Activated CD8-positive, alpha-beta memory T cell treated with anti-CD3 and anti-CD28 coated beads, Interleukin-2, amount 10 ng/mL, durations not matched to agents 7 days and 5 days (primary cell): ENCODE measurements at places on chromosomes 3 and 15. TPM values are rescaled to one million over a fixed set of nuclear protein-coding genes. Genes with fewer than 3 reads are reported as not detected.

DNA sequence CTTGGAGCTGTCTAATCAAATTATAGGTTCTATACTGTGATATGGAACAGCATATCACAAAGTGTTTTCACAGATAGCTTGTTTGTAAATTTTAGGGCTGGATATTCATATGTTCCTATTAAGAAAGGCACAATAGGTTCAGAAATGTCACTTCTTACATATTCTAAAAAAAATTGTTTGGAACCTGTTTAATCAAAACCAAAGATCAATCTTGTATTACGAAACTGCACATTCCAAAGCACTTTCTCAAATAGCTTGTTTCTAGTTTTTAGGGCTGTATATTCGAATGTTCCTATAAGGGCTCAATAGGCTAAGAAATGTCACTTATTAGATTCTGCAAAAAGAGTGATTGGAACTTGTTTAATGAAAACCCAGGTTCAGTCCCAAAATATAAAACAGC, 67.4 kb upstream of the OSBPL11 start:
- H3K27me3 ChIP-seq, result no peaks in the 10 kb centered on the region
- H3K4me3 ChIP-seq, result no peak overlapping the region
- DNase-seq, result no peak
- no peaks in the 10 kb centered on the region for H3K4me1 ChIP-seq
- no peak overlapping the region for H3K27ac ChIP-seq
- no peaks in the 10 kb centered on the region for H3K36me3 ChIP-seq

GRCh38 chr15:37995461-37996347, 61.3 kb downstream of the TMCO5A start:
- H3K4me3 ChIP-seq, result no peak overlapping the region
- H3K27ac ChIP-seq, result no peak overlapping the region
- no peaks in the 10 kb centered on the region for H3K4me1 ChIP-seq
- H3K36me3 ChIP-seq, result no peaks in the 10 kb centered on the region

GRCh38 chr3:67774676-67775075, 120.3 kb upstream of the SUCLG2 start:
- H3K27ac ChIP-seq, result no peak overlapping the region
- no peaks in the 10 kb centered on the region for H3K27me3 ChIP-seq
- no peak overlapping the region for H3K4me3 ChIP-seq
- H3K4me1 ChIP-seq, result no peaks in the 10 kb centered on the region
- H3K36me3 ChIP-seq, result no peaks in the 10 kb centered on the region
- no peak for DNase-seq

DNA sequence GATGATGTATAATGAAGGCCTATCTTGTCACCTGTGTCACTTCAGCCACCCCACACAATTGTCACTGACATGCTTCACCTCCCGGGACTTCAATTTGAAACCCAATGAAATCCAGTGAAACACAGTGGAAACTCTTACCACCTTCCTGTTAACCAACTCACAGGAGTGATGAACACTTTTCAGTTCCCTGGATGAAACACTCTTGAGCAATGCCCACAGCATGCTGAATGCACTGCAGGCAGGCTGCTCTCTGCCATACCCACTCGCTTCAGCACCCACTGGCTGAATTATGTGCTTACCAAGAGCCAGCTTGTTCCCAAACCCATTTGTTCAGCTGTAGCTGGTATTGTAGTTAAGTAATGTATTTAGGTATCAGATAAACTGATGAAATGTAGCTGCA, 47.0 kb downstream of the MAP2K1 start:
- DNase-seq, result no peak
- no peak overlapping the region for H3K4me3 ChIP-seq
- no peak overlapping the region for H3K27ac ChIP-seq
- no peaks in the 10 kb centered on the region for H3K27me3 ChIP-seq
- peaks cover 17% of the 10 kb centered on the region for H3K4me1 ChIP-seq

- DNase-seq, result no peak
- H3K36me3 ChIP-seq, result no peaks in the 10 kb centered on the region
- no peak overlapping the region for H3K27ac ChIP-seq
- H3K4me1 ChIP-seq, result peaks cover 13% of the 10 kb centered on the region
- no peaks in the 10 kb centered on the region for H3K27me3 ChIP-seq
These were observed 389.9 kb downstream of the SHQ1 start for GRCh38 chr3:72458375-72458774.

DNA sequence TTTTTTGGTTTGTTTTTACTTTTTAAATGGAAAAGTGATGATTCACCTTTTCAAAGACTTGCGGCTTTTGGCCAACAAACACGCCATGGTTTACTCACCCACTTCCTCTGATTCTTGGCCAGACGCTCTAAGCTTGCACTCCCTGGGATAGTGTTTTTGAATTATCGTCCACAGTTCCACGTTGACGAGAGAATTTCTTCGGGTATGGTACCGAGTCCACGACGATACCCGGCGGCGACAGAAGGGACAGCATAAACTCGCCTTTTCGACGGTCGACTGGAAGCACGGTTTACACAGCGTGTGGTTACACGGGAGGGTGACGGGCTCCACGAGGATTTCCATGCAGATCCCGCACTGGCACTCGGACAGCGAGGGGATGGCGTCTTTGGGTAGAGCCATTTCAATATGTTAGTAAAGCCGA, 783 bp downstream of the RNF168 start:
- peaks cover 49% of the 10 kb centered on the region for H3K36me3 ChIP-seq
- peak overlapping the region; percentile 98 for H3K4me3 ChIP-seq
- DNase-seq, result peak; percentile 88
- peaks cover 7% of the 10 kb centered on the region for H3K27me3 ChIP-seq

DNA sequence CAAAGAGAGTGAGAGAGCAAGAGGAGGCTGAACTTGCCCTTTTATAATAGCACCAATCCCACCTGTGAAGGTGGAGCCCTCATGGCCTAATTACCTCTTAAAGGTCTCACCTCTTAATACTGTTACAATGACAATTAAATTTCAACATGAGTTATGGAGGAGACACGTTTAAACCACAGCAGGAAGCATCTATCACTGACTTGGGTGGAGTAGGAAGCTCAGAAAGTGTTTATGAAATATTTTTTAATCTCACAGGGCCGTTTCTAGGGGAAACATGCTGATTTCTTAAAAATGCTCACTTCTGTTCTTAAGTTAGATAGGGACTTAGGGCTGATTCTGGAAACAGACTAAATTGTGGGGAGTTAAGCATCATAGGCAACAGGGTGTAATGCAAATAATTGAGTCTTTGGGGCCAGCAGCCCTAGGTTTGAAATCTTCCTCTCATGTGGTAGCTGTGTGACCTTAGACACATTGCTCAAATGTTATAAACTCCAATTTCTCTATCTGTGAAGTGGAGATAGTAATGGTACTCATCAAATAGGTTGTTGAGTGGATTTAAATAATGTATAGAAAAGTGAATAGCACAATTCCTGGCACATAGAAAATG, 133.3 kb upstream of the KLHL25 start:
- DNase-seq, result no peak
- no peak overlapping the region for H3K27ac ChIP-seq
- no peaks in the 10 kb centered on the region for H3K36me3 ChIP-seq

DNA sequence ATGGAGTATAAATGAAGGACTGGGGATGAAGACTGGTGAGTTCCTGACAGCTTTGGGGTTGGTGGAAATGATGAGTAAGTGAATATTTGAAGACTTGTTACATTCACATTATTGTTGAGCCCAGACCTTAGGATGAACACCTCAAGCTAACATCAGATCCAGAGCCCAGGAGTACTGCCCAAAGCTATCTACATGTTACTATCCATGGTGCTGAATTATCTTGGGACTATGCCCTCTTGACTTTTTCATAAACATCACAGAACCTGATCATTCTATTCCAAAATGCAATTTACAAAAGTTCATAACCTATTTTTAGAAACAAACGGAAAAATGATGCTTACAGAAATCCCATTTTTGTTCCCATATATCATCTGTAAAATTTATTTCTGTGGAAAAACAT, 613.3 kb downstream of the TUSC7 start:
- no peak for DNase-seq
- H3K36me3 ChIP-seq, result no peaks in the 10 kb centered on the region
- no peak overlapping the region for H3K4me3 ChIP-seq
- H3K4me1 ChIP-seq, result no peaks in the 10 kb centered on the region
- no peaks in the 10 kb centered on the region for H3K27me3 ChIP-seq
- H3K27ac ChIP-seq, result no peak overlapping the region

GRCh38 chr3:113088616-113089015, 97.8 kb downstream of the GTPBP8 start:
- H3K4me3 ChIP-seq, result no peak overlapping the region
- no peak overlapping the region for H3K27ac ChIP-seq
- peaks cover 2% of the 10 kb centered on the region for H3K4me1 ChIP-seq
- no peaks in the 10 kb centered on the region for H3K36me3 ChIP-seq
- DNase-seq, result no peak
- H3K27me3 ChIP-seq, result no peaks in the 10 kb centered on the region

DNA sequence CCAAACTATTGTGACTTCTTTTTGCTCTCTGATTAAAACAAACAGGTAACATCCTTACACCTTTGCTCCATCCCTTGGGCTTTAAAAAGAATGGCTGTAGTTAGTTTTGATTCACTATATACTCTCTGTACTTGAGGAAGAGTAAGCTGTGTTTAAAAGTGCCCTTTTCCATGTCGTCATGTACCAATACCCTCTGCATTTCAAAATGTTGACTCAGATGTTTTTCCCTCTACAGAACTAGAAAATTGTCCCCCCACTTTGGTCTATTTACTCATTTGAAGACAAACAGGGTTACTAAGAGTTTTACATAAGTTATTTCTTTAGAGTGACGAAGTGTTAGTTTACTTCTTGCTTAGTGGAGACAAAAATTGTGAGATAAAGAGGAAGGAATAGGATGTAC, 62.7 kb downstream of the TASOR start:
- peaks cover 37% of the 10 kb centered on the region for H3K4me1 ChIP-seq
- H3K27ac ChIP-seq, result peak overlapping the region; percentile 12
- H3K4me3 ChIP-seq, result no peak overlapping the region
- peaks cover 75% of the 10 kb centered on the region for H3K36me3 ChIP-seq

GRCh38 chr3:112338727-112339056, 5.7 kb downstream of the CD200 start:
- no peak overlapping the region for H3K27ac ChIP-seq
- DNase-seq, result no peak
- H3K27me3 ChIP-seq, result peaks cover 4% of the 10 kb centered on the region
- no peak overlapping the region for H3K4me3 ChIP-seq
- peaks cover 7% of the 10 kb centered on the region for H3K4me1 ChIP-seq

DNA sequence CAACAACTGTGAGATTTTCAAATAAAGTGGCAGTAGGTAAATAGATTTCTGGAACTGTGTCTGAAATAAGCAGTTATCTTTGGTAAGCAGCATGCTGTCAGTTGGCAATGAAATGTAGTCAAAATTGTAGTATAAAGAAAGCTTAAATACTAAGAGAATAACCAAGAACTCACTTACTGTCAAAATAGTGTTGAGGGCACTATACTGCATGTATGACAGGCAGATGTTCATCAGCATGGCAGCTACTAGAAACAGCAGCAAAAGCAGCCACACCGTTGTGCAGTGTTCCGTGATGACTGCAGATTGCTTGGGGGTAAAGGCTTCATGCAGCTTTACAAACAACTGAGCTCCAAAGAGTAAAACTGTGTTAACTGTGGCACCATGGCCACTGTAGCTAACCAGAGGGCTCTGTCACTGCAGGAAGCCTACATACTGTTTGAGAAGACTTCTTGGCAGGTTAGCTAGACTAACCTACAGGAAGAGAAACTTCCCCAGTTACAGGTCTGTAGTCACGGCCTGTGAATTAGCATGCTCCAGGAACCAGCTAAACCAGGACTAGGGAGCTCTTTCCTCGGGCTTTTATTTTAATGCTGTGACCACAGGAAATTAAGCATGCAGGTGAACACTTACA, 459.7 kb downstream of the TBL1XR1 start:
- H3K27ac ChIP-seq, result no peak overlapping the region
- H3K4me3 ChIP-seq, result no peak overlapping the region
- no peaks in the 10 kb centered on the region for H3K36me3 ChIP-seq
- no peaks in the 10 kb centered on the region for H3K4me1 ChIP-seq
- no peaks in the 10 kb centered on the region for H3K27me3 ChIP-seq

- no peak for DNase-seq
- H3K27me3 ChIP-seq, result peaks cover 5% of the 10 kb centered on the region
- no peak within 1 kb of the TSS for H3K27ac ChIP-seq
- H3K4me1 ChIP-seq, result no peaks in the 10 kb centered on the region
These were observed at the start of gene ZNF385D for GRCh38 chr3:21750831-21751391. Gene ZNF385D, minus strand, starts transcription at chr3:21751210. Its CDS starts 294 bp downstream, at chr3:21750916.

GRCh38 chr15:38610748-38611147, 46.1 kb upstream of the RASGRP1 start:
- peak overlapping the region; percentile 53 for H3K4me3 ChIP-seq
- H3K27me3 ChIP-seq, result no peaks in the 10 kb centered on the region
- DNase-seq, result peak; percentile 74
- H3K4me1 ChIP-seq, result peaks cover 67% of the 10 kb centered on the region

GRCh38 chr3:185365291-185366073, 2.5 kb downstream of the MAP3K13 start:
- H3K36me3 ChIP-seq, result no peaks in the 10 kb centered on the region
- peaks cover 8% of the 10 kb centered on the region for H3K4me1 ChIP-seq
- H3K27ac ChIP-seq, result no peak overlapping the region
- peaks cover 57% of the 10 kb centered on the region for H3K27me3 ChIP-seq
- no peak overlapping the region for H3K4me3 ChIP-seq

DNA sequence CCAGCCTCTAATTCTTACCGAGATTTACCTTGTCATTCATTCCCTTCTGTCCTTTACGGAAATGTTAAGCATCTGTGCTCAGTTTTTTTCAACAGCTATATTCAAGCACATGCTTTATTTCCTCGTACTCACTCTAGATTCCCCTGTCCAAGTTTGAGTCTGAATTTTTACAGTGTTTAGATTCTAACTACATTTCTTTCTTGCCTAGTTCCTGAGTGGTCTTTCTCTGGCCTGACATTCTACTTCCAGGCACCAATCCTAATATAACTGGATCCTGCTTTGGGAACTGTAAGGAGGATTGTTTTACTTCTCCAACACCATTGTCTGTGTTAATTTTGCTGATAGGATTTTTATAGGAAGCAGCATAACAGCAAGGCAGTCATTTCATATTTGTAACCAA, 222.4 kb downstream of the RBMS3 start:
- H3K27ac ChIP-seq, result no peak overlapping the region
- no peak overlapping the region for H3K4me3 ChIP-seq
- no peaks in the 10 kb centered on the region for H3K36me3 ChIP-seq
- no peaks in the 10 kb centered on the region for H3K4me1 ChIP-seq
- H3K27me3 ChIP-seq, result no peaks in the 10 kb centered on the region

GRCh38 chr3:108667312-108667711, 77.8 kb downstream of the DZIP3 start:
- H3K27me3 ChIP-seq, result no peaks in the 10 kb centered on the region

GRCh38 chr3:80023010-80023409, 255.2 kb upstream of the ROBO1 start:
- H3K36me3 ChIP-seq, result no peaks in the 10 kb centered on the region
- H3K4me3 ChIP-seq, result no peak overlapping the region
- H3K27ac ChIP-seq, result no peak overlapping the region

GRCh38 chr3:126415661-126416591, 21.2 kb downstream of the CFAP100 start:
- no peak overlapping the region for H3K4me3 ChIP-seq
- H3K27me3 ChIP-seq, result peaks cover 20% of the 10 kb centered on the region
- no peak overlapping the region for H3K27ac ChIP-seq
- H3K36me3 ChIP-seq, result no peaks in the 10 kb centered on the region

The PRR20G gene
- not detected for total RNA-seq

The ATP10A gene
- 36.7 TPM for total RNA-seq

The C3orf33 gene
- 1.1 TPM for total RNA-seq

The CCK gene
- not detected for total RNA-seq

The ZNF385D gene
- not detected for total RNA-seq

The TNK2 gene
- 150 TPM for total RNA-seq
